ENCODE measurements at places on chromosomes 13 and 19.

- no peak for DNase-seq
These were observed 6.0 kb upstream of the TPRX2 start for GRCh38 chr19:47853003-47853402.

GRCh38 chr13:58994777-58995176 is 1169.0 kb downstream of the DIAPH3 start:
- DNase-seq = no peak

GRCh38 chr19:31070146-31071065 is 278.8 kb downstream of the TSHZ3 start:
- DNase-seq = no peak

DNA sequence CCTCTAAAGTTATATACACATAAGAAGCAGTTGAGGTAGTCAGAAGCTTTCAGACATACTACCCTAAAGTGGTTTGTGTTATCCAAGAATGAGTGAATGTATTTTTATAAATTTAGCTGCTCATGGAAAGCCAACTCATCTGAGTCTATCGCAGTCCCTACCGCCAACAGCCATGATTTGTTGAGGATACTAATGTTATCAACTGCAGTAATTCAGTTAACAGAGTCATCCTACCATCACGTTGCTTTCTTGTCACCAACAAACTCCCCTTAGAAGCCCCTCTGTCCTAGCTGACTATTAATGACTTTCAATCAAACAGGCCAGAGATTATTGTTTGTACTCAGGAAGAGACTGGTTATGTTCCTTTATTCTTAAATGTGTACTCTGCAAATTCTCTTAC is 169.9 kb downstream of the DCT start:
- no peak for DNase-seq

- DNase-seq = peak; percentile 63
These were observed 142.4 kb downstream of the MYCBP2 start for GRCh38 chr13:77184455-77184854.

GRCh38 chr19:1214299-1214861 is 8.8 kb downstream of the STK11 start:
- no peak for DNase-seq

DNA sequence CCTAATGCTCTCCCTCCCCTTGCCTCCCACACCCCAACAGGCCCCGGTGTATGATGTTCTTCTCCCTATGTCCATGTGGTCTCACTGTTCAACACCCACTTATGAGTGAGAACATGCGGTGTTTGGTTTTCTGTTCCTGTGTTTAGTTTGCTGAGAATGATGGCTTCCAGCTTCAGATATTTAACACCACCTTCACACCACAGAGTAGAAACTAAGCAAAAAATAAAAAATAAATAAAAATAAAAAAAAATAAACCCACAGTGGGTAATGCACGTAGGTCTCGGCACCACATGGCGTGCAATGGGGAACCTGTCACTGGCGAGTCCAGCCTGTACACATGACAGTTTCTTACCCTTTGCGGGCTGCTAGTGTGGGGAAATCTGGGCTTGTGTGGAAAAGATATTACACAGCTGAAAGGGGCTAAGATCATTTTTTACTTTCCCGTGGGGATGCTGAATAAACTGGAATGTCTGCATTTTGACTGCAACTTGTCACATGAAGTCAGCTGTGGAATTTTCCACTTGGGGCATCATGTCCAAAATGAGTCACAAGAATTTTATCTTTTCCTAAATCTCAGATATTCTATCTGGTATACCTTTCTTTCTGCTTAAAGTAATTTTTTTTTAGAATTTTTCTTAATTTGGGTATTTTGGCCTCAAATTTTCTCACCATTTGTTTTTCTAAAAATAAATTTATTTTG is 170.5 kb downstream of the IRS2 start:
- no peak for DNase-seq

GRCh38 chr19:28711411-28711810 is 501.5 kb downstream of the UQCRFS1 start:
- DNase-seq = no peak

- no peak for DNase-seq
These were observed 1.1 kb downstream of the ZNF836 start for GRCh38 chr19:52170304-52170703.

- DNase-seq = no peak
These were observed 34.4 kb downstream of the KLF2 start for GRCh38 chr19:16359074-16359473.

GRCh38 chr13:73844986-73845385 is 289.2 kb downstream of the KLF12 start:
- DNase-seq = no peak

- DNase-seq = no peak
These were observed 149.7 kb upstream of the SERP2 start for GRCh38 chr13:44223770-44224444.

DNA sequence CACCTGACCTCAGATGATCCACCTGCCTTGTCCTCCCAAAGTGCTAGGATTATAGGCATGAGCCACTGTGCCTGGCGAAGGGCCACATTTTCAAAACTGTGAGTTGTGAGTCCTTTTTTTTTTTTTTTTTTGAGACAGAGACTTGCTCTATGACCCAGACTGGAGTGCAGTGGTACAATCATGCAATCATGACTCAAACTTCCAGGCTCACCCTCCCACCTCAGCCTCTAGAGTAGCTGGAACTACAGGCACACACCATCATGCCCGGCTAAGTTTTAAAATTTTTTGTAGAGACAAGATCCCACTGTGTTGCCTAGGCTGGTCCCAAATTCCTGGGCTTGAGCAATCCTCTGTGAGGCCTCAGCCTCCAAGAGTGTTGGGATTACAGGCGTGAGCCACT is 3.8 kb upstream of the MYPOP start:
- no peak for DNase-seq

DNA sequence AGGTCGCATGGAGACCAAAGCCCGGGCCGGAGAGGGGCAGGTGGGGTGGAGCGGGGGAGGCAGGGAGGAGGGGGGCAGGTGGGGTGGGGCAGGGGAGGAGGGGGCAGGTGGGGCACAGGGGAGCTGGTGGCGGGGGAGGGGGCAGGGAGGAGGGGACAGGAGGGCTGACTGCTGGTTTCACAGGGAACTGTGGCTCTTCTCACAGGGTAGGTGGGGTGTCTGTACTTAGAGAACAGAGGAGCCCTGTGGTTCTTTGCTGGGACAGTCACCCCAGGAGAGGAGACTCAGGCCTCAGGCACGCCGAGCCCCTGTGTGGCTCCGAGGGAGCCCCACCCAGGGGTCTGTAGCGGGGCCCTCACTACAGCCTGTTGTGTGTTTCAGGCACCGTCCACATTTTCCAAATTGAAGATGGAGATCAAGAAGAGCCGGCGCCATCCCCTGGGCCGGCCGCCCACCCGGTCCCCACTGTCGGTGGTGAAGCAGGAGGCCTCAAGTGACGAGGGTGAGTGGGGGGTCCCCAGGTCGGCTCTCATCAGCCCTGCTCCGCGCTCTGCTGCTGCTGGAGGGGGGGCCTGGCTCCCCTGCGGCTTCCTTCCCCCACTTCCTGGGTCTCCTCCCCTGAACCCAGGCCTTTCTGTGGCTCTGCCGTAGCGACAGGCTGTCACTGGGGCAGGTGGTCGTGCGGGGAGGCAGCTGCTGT is 162.7 kb downstream of the KDM4B start:
- peak; percentile 45 for DNase-seq

DNA sequence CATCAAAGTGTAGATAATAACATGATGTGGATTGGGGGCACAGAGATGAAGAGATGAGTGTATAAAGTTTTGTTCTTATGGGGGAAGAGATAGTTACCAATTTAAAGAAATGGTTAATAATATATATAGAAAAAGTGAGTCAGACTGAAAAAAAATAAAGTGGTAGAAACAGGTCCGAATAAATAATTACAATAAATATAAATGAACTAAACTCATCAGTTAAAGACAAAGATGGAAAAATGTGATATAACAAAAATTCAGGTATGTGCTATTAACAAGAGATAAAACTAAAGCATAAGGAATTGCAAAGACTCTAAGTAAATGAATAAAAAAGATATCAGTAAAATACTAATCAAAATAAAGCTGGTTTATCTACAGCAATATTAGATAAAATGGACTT is 61.1 kb upstream of the KPNA3 start:
- no peak for DNase-seq

DNA sequence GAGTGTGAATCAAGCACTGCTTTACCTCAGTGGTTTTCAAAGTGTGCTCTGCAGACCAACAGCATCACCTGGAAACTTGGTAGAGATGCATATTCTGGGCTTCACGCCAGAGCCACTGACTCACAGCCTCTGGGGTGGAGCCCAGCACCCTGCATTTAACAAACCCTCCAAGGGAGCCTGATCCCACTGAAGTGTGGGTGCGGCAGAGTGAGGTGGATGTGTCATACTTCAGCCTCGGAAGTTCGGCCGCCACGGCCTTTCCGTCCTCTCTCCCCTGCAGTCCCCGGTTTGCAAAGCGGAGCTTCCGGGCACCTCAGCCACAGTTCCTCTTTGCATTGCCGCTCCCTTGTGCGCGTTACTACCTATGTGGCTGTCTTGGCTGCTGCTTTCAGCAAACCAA is 33.3 kb upstream of the MICU2 start:
- DNase-seq = no peak

DNA sequence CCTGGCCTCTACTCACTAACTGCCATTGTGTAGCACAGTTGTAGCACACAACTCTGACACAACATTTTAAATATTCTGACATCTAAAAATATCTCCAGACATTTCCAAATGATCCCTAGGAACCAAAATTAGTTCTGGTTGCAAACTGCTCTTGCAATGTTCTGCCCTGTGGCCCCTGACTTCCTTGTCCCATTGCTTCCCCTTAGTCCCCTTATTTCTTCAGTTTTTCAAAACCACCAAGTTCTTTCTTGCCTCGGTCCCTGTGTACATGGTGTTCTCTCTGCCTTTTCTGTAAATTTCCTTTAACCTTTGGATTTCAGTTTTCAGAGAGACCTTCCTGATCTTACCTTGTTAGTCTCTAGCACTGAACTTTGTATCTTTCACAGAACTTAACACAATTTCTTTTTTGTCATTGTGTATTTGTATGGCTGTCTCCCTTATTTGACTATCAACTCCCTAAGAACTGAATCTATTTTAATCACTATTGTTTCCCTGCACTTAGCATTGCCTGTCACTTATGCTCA is 87.6 kb upstream of the MLNR start:
- DNase-seq = no peak

DNA sequence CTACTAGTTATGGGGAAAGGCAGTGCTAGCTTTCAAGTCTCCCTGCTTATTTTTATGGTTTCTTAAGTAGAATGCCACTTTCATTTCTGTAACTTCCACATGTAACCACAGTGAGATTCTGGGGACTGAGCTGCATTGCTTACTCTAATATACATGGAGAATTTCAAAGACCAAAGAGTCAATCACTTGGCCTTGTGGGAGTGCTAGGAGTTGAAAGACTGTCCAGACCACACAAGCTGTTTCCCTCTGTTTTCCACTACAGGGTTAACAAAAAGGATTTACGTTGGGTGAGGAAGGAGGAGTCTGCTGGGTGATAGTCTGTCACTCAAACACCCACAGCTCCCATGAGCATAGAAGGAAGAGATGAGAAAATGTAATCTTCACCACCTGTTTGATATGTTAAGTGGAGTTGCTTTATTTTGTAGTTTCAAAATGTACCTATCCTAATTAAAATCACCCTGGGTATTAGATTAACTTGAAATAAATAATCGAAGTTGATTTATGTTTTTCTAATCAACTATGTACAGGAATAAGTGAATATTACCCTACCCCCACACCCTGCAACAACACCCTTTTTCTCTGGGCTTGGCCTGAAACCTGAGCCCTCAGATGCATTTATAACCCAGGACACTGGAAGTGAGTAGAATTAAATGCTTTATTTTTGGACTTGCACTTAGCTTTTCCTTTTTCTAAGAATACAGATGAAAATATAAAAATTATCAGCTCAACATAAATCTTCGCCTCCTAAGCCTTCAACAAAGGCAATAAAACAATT is 225.8 kb upstream of the SLC10A2 start:
- no peak for DNase-seq

DNA sequence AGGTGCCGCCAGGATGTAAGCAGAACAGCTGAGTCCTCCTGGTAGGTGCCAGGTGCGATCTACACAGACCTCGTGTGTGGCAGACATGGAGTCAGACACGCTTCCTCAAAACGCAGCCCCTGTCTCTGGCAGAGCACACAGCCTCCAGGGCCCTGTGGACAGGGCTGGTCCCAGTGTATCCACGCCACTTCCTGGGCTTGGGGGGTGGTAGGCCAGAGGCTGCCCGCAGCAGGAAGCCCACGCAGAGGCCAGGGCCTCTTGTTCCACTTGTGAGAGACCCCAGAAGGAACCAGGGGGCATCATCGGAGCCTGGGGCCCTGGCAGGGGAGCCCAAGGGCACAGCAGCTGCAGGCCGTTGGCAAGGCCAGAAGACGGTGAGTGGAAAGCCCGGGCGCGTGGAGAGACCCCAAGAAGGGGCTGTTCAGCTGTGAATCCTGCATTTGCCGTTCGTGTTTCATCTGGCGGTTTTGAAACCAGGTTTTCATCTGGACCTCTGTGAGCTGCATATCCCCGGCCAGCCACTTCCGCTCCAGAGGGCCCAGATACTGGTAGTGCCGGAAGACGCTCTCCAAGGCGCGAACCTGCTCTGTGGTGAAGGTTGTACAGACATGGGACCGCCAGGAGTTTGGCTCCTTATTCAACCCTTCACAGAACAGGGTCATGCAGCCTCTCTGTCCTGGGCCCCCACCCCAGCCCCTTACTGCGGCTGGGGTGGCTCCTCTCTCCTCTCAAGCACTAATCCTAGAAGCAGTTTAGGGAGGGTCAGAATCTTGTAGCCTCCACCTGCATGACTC is 25.1 kb upstream of the SLITRK1 start:
- no peak for DNase-seq

GRCh38 chr19:46471811-46472543 is 614 bp upstream of the PNMA8A start:
- DNase-seq = no peak

GRCh38 chr13:49314344-49314882 is 66.7 kb downstream of the CDADC1 start:
- no peak for DNase-seq

DNA sequence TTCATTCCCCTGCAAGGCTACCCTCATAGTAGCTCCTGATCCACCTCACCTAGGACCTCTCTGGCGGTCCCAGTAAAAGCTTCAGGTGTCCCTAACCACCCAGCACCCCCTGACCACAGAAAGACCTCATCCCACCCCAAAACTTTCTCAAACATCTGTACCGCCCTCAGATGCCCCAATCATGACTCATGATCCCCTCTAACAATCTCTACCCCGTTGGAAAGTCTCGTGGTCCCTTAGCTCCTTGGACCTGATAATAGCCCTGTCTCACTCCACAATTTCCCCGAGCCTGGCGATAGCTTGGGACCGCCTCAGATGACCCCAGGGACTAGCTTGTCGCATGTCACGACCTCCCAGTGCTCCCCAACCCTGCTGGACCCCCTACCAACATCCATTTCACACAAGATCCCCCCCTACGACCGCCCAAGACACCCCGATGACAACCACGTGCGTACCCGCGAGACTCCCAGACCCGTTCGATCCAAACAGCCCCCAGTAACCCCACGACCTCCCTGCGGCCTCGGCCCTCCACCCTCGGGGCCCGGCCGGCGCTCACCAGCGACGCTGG is 450 bp downstream of the NDUFA11 start:
- no peak for DNase-seq

DNA sequence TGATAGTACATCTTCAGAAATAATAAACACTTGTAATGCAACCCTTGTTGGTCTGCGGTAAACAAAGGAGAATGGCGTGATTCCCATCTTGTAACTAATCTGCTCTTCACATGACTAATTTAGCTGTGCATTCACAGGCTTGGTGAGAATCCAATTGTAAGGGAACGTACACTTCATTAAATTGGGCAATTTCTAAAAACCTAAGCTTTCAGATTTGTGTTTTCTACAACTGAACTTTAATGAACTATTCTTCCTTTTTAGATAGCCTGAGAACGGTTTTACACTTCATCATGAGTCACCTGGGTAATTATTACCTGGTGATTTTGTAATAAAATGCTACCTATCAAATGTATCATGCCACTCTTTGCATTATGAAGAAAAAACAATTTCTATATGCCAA is 306.9 kb downstream of the KLF5 start:
- DNase-seq = no peak

All from activated CD8-positive, alpha-beta memory T cell treated with anti-CD3 and anti-CD28 coated beads, Interleukin-2, amount 10 ng/mL, durations not matched to agents 7 days and 5 days (primary cell).